COLO829 (cell line): ENCODE measurements at places on chromosomes 7 and 10.

DNA sequence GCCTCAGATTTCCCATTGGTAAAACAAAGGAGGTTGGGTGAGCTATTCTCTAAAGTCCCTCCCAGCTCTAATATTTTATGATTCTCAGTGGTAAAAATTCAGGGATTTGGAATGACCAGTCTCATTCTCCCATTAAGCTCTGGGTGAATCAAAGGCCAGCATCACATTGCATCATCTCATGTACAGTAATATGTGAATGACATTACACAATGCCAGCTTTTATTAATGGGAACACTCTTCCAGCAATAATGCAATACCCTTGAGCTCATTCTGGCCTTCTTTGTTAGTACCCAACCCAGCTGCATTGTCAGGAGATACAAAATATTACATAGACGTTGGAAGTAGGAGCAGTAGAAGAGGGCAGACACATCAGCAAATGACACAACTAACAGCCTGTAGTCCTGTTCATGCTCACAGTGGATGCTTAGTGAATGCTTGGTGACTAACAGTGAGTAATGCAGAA lies 100.0 kb upstream of the EGR2 start:
- peak; percentile 86 for DNase-seq

DNA sequence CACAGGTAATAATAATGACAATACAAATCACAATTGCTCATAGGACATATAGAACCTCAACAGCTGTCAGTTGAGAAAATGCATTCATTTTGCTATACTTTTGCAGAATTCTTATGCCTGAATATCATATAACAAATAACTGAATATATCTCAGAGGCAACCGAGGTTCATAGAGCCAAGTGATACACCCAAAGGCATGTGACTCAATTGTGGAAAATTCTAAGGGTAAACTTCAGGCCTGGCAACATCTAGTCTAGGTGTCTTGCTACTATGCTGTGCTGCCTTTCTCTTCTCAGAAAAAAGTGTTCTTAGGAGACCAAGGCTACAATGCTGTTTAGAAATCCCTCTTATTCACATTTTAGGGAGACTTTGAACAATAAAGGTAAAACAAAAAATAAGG lies 270.7 kb downstream of the BAMBI start:
- DNase-seq, result no peak

- no peak for DNase-seq
Measured at GRCh38 chr10:22133749-22134624, 83.8 kb downstream of the EBLN1 start.

- no peak for DNase-seq
Measured at GRCh38 chr10:132359305-132360040, 27.5 kb downstream of the LRRC27 start.

GRCh38 chr10:29443745-29444523 lies 155.1 kb downstream of the LYZL1 start:
- DNase-seq, result no peak

DNA sequence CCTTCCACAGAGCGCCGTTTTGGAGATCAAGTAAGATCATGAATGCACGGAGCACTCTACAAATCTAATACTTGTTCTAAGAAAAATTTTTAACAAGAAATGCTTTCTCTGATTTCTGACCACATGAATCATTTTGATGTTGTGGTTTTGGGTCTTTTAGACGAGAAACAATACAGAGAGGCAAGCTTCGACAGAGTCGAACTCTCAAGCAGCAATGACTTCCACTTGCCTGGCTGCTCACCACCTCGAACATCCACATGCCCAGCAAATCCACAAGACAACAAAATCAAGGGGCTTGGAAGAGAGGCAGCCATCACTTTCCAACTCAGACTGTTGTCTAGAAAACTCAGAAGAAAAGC lies 69.4 kb upstream of the GSDME start:
- peak; percentile 44 for DNase-seq
